ENCODE measurements at places on chromosomes 12 and 14. TPM values are rescaled to one million over a fixed set of nuclear protein-coding genes. Genes with fewer than 3 reads are reported as not detected.

Gene ANKRD9
- polyA plus RNA-seq: 10.8 TPM

Gene AHNAK2
- polyA plus RNA-seq: 6.6 TPM

Gene ACSS3
- polyA plus RNA-seq: 8.8 TPM

Gene GLIPR1L1
- not detected for polyA plus RNA-seq

Gene KCNJ8
- 32.1 TPM for polyA plus RNA-seq

Gene GOLGA5
- 40.3 TPM for polyA plus RNA-seq

Gene TAS2R7
- polyA plus RNA-seq: not detected

Gene PNP
- polyA plus RNA-seq: 16.5 TPM

Gene LPAR5
- 1.6 TPM for polyA plus RNA-seq

Gene MIPOL1
- 4.0 TPM for polyA plus RNA-seq

Gene LRRC10
- not detected for polyA plus RNA-seq

Gene MYF6
- polyA plus RNA-seq: 104 TPM

DNA sequence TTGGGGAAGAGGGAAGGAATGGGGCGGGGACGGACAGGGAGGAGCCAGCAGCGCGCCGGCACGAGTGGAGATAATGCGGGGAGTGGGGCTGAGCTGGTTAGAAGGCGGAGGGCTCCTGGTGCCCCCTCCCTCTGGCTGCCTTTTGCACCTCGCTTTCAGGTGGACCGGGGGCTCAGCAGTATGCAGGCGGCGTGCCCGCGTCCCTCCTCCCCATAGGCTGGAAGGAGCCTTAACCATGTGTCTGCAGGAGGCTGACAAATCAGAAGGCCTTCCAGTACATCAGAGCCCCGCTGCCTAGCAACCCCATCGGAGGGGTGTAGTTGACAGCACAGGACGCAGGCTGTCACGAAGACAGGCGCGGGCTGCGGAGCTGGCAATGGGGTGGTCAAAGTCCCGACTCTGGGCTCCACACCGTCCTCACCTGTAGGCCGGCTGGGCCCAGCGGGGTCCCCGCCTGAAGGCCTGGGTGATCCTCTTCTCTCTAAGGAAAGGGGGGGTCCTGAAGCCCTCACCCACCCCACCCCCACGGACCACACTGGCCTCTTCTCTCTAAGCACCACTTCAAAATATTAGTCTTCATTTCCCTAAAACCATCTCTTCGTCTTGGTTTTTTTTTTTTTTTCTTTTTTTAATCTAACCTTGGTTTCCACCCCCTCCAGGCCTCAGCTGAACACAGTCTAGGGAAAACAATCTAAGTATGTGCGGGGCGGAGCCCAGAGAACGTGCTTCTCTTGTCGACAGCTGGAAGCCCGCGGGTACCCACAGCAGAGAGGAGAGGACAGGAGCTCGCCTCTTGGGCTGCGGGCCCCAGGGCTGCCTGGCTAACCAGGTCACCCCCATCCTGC, 44.5 kb downstream of the KDM2B start:
- peak; percentile 97 for DNase-seq

DNA sequence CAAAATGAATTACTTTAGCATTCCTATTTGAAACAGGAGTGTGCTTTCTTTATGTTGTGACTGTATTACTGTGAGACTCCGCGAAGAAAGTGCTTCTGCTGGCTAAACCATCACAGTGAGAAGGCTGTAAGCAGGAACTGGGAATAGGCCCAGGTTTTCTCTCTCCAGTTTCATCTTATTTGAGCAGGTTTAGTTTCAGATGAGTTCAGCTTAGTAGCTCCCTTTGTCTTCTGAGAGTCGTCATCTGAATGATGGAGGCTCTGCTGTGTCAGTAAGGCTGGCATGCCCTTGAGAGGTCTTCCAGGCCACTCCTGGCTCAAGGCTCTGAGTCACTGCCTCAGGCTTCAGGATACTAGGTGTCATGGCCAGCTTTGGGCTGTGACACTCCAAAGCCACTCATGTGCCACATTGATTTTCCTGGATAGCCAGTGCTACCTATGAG, 205.6 kb upstream of the RGS6 start:
- DNase-seq: peak; percentile 97

GRCh38 chr12:52232674-52233461, at the start of gene KRT7:
Gene KRT7, plus strand, starts transcription at chr12:52233243. Its CDS starts 54 bp downstream, at chr12:52233297.
- DNase-seq: no peak

DNA sequence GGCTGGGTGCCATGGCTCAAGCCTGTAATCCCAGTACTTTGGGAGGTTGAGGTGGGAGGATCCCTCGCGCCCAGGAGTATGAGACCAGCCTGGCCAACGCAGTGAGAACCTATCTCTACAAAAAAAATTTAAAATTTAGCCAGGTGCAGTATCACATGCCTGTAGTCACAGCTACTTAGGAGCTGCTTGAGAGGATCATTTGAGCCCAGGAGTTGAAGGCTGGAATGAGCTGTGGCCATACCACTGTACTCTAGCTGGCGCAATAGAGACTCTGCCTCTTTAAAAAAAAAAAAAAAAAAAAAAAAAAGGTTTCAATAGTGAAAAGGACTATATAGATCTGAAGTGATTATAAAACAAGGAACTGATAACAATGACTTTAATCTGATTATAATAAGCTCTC, 13.5 kb downstream of the PSMA3 start:
- no peak for DNase-seq

DNA sequence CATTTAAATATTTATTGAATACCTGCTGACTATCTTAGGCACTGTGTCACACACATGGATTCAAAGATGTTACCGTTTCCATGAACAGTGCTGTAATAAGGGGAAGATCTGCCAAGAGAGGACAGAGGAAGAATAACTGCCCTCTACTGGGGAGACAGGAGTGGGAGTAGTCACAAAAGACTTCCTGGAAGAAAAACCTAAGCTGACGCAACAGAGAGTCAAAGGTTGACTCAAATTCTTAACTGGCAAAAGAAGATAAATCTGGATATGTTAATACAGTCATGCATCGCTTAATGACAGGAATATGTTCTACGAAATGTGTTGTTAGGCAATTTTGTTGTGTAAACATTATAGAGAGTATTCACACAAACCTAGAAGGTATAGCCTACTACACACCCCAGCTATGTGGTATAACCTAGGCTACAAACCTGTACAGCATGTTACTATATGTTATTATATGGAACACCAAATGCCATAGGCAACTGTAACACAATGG, 51.5 kb downstream of the DCAF5 start:
- DNase-seq: peak; percentile 72

DNA sequence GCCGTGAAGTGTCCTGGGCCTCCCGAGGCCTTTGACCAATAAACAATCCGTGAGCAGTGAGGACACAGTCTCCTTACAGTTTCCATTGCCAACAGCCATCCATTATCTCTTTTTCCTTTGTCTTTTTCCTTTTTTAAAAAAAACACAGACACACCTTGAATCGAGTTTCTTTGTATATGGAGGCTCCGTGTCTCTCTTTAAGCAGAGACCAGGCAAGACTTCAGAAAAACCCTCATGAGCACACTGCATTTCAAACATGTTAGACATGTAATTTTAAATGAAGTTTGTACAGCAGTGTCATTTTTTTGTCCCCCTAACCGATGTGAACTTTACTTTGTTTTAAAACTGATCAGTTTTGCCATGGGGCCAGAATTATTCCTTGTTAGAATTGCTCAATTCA, 111.1 kb downstream of the SPTSSA start:
- DNase-seq: no peak

GRCh38 chr12:127025545-127025944, 1241.4 kb upstream of the TMEM132C start:
- no peak for DNase-seq

DNA sequence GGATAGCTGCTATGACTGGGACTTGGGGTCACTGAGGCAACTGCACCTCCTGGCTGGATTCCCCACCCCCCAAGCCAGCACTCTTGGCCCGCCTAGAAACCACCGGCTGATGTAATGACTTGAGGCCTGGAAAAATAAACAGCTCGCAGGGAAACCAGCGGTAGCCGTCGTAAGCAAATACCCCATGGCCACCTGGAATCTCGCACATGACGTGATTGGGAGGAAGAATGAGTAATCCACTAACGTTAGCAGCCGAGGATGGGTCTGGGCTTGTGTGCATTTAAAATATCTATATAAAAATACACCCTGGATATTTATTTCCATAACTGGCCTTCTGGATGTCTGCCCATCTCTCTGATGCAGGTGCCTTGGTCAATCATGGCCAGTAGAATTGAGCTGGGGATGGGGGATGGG, 120.1 kb downstream of the SMOC1 start:
- DNase-seq: no peak

DNA sequence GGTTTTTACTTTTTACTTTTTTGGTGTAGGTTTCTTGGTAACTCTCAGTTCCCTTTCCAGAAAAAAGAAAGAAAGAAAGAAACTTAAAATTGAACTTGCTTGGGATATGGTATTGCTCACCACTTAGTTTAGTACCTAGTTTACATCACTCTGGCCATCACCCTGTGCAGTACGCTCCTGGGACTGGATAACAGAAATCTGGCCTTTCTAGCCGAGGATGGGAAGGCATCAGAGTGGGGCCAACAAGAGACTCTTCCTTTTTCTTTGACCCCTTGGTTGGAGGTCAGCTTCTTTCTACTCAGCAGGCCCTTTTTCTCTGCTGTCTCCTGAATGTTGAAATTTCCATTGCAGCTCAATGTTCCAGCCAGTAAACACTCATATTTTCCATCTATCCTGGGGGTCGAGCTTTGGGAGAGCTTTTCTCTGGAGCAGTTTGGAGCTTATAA, 156.6 kb downstream of the TGFB3 start:
- peak; percentile 96 for DNase-seq

DNA sequence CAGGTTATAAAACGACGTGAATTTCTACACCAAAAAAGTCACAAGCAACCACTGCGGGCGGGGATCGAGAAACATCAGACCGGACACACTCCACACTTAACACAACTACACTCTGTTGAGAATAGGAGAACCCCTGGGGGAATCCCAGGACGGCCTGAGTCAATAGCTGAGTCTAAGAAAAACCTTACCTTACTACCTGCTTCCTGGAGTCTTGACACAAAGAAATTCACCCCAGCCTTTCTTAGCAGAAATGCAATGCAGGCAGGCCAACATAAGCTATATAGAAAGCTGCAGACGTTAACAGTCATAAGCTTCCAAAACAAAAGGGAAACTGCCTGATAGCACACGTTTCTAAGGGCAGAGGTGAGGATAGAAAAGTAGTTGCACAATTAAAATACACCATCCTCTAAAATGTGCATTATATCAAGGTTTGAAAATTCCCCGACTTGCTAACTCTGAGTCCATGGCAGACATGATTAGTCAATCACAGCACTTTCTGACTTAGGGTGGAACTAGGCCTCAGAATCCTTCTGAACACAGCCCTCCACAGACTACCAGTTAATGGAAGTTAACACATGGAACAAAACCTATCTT, 68.0 kb downstream of the CCDC88C start:
- DNase-seq: no peak

- DNase-seq: no peak
Measured at GRCh38 chr14:63956326-63956725, 103.5 kb downstream of the SYNE2 start.

- DNase-seq: no peak
Measured at GRCh38 chr12:20232931-20233675, 135.2 kb upstream of the PDE3A start.

DNA sequence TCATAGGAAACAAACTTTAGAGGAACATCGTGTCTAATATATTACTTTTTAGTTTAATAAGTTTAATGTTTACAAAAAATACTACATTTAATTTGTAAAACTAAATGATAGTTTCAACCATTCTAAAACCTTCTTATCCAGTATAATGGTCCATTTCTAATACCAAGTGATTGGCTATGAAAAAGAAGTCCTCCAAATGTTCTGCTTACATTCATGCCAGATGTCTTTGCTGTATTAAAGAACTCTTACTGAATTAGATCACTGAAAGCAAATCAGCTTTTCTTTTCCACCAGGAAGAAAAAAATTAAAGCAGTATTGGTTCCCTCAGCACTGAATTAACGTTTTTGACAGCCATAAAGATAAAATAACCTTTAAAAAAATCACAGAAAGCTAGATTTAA, 3.7 kb downstream of the NOVA1 start:
- peak; percentile 77 for DNase-seq

- peak; percentile 65 for DNase-seq
Measured at GRCh38 chr12:57754411-57755193, at the start of gene MARCHF9. Gene MARCHF9, plus strand, starts transcription at chr12:57755103. Its CDS starts 426 bp downstream, at chr12:57755529.

DNA sequence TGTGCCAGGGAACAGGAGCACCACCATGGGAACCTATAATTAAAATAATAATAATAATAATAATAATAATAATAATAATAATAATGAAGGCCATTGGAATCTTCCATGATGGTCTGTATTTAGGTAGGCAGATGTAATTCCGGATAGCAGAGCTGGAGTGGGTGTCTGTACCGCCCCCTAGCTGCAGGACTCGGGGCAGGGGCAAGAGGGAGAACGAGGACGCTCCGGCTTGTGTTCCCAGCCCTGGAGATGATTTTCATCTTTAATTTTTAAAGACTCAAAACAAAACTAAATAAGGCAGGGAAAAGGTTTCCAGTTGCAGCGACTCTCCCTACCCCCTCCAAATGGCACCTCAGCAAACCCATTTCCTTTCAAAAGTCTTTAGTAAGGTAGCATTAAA, 501.1 kb downstream of the VRK1 start:
- DNase-seq: no peak

- DNase-seq: no peak
Measured at GRCh38 chr12:130109062-130109945, 53.0 kb upstream of the FZD10 start.

- DNase-seq: no peak
Measured at GRCh38 chr12:124111006-124111405, 138.0 kb downstream of the ZNF664 start.

DNA sequence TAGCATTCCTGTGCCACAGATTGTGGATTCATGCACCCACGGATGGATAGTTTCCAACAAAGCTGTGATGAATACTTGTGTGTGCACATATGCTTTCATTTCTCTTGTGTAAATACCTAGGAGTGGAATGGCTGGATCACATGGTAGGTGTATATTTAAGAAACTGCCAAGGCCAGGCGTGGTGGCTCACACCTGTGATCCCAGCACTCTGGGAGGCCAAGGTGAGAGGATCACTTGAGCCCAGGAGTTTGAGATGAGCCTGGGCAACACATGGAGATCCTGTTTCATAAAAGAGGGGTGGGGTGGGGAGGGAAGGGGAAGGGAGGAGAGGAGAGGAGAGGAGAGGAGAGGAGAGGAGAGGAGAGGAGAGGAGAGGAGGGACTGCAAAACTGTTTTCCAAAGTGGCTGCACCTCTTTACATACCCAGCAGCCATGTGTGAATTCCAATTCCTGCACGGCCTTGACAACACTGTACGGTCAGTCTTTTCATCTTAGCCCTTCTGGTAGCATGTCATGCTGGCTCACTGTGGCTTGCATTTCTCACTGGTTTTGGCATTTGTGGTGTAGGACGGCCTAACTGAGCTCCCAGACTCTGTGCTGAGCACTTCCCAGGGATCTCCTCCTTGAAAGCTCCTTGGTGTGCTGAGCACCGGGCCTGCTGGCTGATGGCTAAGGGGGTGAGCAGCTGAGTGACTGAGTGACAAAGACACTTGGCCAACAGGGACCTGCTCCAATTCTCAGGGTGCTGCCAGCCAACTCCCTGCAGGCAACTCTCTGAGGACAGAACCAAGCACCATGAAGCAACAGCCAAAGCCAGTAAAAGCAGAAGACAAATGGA, 27.9 kb downstream of the SYNE3 start:
- DNase-seq: no peak
